ENCODE measurements at places on chromosomes 7 and 10.

- no peak for DNase-seq
Measured at GRCh38 chr7:138749960-138750359, 47.8 kb upstream of the TMEM213 start.

- DNase-seq: no peak
Measured at GRCh38 chr7:29289156-29290021, 94.8 kb downstream of the CHN2 start.

- DNase-seq: no peak
Measured at GRCh38 chr10:91415816-91416215, 5.7 kb downstream of the HECTD2 start.

- DNase-seq: peak; percentile 33
Measured at GRCh38 chr7:93902777-93903423, 3.5 kb upstream of the GNGT1 start.

DNA sequence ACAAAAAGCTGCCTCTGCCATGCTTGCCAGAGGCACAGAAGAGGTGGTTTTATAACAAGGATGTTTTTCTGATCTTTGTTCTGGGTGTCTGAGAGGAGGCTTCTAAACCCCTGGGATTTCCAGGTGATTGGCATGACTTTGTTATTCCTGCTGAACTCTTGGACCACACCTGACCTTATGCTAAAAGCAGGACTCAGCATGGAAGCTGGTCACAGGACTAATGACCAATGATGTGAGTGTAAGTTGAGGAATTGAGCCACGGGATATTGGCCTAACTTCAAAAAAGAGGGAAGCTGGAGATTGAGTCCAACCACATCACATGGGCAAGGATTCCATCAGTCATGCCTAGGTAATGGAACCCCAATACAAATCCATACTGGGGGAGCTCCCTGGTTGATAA lies 437.9 kb downstream of the POM121L12 start:
- DNase-seq: no peak

DNA sequence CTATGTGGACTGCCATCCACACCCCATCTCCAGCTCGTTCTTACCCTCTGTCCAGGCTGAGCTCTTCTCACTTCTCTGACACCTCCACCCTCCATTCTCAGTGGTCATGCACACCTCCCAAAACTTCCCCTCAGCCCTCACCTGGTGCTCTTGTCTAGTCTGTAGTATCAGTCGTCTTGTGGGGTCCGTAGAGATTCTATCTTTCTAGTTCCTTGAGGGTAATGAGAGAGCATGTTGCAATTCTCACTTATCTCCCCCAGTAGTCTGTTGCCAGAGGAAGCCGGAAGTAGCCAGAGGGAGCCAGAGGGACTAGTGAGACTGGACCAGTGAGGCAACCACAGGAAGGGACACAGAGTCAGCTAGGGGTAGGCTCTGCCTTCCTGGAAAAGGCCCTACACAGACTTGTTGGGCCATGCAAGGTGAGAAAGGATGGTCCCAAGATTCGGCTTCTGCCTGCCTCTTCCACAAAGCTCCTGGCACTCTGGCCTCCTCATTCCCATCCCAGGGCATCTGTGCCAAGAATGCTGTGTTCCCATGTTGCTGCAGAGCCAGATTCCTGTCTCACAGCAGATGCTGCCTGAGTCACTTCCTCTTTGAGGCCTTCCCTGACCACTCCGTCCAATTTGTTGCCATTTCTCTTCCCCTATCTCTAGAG lies 50.6 kb upstream of the DUSP5 start:
- DNase-seq: no peak

DNA sequence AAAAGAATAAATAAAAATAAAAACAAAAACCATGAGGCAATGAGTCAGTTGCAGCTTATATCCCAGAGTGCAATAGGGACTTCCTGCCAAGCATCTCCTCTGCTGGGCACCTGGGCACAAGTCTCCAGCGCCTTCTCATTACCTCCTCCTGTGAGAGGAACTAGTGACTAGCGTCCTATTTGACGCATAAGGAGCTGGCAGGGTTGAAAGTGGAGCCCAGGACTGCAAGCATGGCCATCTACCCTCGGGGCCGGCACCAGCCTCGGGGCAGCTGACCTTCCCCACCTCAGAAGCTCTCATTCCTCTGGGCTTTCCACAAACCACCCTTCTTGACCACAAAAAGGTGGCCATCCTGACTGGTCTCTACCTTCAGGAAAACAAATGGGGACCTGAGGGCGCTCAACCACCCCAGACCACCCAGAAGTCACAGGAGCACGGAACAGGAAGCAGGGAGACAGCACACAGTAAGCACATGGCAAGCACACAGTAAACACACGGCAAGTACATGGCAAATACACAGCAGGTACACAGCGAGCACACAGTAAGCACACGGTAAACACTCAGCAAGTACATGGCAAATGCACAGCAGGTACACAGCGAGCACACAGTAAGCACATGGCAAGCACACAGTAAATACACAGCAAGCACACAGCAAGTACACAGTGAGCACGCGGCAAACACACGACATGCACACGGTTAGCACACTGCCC lies 19.1 kb downstream of the CTBP2 start:
- no peak for DNase-seq

DNA sequence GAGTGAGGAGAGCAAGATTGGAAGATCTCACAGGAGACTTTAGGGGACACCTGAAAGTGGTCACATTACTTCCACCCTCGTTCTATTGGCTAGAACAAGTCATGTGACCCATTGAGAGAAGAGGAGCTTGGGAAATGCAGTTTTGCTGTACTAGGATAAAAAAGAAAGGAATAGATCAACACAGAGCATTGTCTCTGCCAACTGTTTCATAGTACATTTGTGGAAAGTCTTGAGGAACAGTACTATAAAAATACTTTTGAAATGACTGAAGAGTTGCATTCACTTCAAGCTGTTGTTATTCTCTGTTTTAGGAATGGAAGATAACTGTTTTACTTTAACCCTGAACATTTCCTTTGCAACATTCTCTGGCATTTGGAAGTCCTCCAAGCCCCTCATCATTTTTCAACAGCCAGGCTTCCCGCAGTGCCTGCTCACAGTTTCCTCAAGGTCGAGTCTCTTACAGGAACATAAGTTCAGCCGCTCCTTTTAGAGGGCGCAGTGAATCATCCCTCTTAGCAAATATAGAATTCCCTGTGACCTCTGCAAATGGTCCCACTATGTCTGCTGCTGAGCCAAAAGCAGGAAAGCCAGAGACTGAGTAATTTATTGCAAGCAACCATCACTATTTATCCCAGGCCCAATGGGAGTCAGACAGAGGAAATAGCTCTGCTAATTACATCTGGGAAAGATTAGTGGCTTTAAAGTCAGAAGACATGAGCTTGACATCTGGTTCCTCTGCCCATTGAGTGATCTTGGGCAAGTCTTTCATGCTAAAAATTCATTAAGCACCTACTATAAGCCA lies 40.7 kb downstream of the MRPL32 start:
- DNase-seq: peak; percentile 13

DNA sequence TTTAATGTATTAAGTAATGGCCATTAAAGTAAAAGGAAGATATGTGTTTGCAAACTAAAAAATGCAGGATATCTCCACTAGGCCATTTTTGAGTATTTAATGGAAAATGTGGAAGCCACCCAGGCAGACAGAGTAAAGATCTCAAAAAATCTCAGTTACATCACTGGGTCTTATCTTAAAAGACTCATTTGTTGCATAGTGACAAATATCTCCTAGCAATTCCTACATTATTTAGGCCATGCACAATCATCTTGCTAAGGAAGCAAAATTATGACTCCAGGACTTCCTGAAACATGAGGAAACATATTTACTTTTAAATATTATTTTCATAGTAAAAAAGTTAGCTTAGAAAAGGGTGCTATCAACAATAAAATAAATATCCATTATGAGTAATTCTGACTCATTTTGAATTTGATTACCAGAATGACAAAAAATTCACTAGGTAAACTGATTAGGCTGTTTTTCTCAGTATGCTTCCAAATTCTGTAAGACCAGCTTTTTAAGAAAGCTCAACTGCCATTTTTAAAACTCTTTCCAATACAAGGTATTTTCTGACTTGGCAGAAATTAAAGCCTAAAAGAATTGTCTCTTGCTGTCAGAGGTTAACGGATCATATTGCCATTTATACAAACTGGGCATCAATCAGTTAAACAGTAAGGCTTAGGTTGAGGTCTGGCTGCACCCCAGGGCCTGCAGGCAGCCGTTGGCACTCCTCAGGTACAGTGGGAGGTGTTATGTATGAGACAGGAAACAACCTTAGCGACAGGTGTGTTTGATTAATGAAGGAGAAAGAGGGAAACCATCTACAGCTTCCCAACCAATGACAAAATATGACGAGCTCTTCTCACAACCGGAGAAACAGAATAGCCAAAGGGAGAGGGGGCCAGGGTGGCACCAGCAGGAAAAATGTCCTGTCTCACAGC lies 31.8 kb downstream of the PCLO start:
- DNase-seq: no peak

- DNase-seq: no peak
Measured at GRCh38 chr7:40499718-40500117, 364.9 kb downstream of the SUGCT start.

DNA sequence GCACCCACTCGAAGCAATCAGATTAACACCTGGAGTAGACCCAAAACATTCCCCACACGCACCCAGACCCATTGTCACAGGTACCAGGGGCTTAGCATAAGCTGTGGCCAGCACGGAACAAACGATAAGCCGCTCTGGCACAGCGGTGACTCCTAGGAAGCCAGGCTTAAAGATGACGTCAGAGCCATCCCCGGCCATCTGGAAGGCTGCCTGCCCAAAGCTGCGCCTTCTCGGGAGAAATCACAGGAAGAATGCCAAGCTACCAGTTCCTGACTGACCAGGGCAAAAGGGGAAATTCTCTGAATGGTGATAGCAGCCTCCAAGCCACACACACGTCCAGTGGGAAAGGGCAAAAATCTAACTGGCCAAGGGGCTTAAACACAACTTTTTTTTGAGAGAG lies 13.0 kb upstream of the WIPI2 start:
- peak; percentile 43 for DNase-seq

DNA sequence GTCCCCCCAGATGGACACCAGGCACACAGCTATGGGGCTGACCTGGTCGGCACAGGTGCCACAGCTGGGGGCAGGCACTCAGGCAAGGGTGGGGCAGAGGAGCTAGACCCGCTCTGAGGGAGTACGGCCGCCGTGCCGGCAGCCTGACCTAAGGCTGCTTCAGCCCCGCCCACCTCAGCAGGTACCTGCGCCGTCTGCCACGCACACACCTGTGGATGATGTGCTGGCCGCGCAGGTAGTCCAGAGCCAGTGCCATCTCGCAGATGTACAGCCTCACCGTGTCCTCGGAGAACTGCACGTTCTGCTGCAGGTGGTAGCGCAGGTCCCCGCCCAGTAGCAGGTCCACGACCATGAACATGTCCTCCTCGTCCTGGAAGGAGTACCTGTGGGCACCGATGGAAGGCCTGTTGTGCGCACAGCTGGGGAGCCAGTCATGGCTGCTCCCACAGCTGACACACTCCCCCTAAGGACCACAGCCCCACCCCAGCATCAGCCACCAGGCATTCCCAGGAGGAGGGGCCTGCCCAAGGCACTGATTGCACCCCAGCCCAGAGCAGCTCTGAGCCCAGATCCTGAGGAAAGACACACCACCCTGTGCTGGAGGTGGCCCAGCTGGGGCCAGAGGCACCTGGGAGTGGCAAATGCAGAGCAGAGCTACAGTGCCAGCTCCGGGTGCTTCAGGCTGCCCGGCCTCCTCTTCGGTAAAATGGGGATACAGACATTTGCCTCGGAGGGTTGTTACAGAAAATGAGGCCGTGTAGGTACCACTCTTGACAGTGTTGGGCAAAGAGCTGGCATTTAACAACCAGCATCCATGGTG lies 40.0 kb downstream of the DPYSL4 start:
- DNase-seq: no peak

DNA sequence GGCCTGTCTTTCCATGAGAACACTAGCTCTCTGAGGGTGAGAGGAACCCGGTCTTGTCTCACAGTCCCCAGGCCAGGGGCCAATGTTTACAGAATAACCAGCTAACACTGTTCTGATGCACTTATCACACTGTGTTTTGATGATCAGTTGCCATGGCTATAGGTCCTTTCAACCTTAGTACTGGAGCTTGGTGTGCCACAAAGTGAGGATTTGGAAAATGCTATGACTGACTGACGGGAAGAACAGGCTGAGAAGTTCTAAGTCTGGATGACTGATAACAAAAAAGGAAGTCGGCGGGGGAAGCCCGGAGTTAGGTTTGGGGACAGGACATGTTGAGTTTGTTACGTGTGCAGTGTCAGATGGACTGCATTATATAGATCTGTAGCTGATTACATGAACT lies 141.8 kb downstream of the CTTNBP2 start:
- DNase-seq: no peak

GRCh38 chr10:76149602-76150138 lies 718.2 kb downstream of the LRMDA start:
- DNase-seq: no peak

GRCh38 chr7:41492603-41493002 lies 210.3 kb downstream of the INHBA start:
- no peak for DNase-seq

DNA sequence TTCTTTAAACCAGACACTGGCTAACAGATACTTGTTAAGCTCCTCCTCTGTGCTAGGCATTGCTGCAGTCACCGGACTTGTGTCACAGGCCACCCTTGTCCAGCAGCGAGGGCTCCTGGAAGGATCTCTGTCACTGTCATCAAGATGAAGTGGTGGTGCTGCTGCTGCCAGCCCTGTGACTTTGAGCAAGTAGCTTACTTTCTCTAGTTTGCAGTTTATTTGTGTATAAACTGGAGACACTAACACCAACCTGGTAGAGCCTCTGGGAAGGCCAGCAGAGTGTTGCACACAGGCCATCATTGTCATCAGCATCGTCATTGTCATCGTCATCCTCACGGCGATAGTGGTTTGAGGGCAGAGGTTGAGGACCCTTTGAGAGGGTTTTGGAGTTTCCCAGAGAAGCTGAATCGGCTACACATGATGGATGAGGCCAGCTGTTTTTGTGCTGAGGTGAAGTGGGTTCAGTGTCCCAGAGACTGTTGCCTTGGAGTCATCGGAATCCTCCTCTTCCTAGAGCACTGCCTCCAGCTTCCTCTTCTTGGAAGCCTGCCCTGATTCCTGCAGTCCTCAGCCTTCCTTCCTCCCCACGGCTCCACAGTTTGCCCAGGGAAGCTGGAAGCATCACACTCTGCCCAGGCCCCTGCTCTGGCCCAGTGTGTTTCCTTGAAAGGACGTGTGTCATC lies 128.4 kb downstream of the GRK5 start:
- DNase-seq: no peak

DNA sequence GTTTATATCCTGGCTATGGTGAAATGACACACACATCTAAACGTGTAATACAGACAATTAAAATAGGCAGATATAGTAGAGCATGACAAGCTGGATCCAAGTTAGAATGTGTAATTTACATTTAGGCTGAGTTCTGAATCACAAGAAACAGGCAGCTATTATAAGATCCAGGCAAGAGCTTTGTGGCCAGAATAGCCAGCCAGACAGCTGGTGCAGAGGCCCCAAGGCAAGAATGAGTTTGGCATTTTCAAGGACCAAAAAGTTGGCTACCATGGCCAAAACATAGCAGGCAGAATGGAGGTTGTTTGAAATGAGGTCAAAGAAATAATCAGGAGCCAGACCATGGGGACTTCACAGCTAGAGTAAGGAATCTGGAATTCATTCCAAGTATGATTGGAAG lies 281.7 kb downstream of the MTERF1 start:
- no peak for DNase-seq

- DNase-seq: no peak
Measured at GRCh38 chr7:50595491-50596102, 30.4 kb upstream of the DDC start.

GRCh38 chr7:117005449-117005848 lies 52.1 kb downstream of the ST7 start:
- DNase-seq: no peak

GRCh38 chr7:28419716-28420115 lies 7.4 kb downstream of the CREB5 start:
- DNase-seq: no peak

- DNase-seq: no peak
Measured at GRCh38 chr10:121236621-121237020, 361.6 kb downstream of the FGFR2 start.
